Fibroblast of skin of left biceps (primary cell): ENCODE measurements at places on chromosomes 5 and 9.

DNA sequence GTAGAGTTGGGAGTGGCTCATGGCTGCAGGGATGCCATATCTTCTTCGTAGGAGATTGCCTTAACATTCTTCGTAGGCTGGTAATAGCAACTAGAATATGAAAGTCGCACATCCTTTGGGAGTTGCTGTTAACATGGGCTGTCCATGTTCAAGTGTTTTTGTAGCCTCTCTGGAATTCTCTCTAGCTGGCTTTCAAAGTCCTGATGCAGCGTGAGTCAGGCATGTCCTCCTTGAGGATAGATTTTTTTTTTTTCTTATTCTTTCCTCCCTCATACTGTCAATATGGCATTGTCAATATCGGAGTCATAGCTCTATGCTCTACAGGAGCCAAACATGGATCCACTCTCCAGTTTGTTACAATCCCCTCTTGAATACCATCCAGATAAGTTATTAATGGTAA is 494.8 kb upstream of the WWC1 start:
- DNase-seq: no peak

GRCh38 chr5:141527426-141527825 is 38.5 kb downstream of the PCDHGC5 start:
- DNase-seq: no peak

GRCh38 chr9:114434878-114435311 is 47.1 kb upstream of the AKNA start:
- DNase-seq: peak; percentile 6

- no peak for DNase-seq
These were observed 32.8 kb upstream of the BASP1 start for GRCh38 chr5:17184588-17184987.

DNA sequence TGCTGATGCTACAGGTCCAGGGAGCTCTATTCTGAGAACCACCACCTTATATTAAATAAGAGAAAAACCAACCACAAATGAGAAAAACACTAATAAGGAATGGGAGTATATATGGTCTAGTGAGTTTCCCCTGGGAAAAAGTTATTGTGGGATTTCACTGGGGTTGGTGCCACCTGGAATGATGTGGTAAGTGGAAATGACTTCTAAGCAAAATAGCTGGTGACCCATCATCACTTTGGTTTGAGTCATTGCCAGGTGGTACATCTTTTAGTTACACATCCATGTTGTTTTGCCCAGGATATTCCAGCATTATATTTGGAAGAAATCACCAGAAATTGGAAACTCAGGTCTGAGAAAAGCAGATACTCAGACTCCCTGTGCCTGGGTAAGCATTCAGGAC is 437.3 kb downstream of the DTWD2 start:
- no peak for DNase-seq

- DNase-seq: no peak
These were observed 15.6 kb upstream of the DAB2 start for GRCh38 chr5:39440192-39440957.

GRCh38 chr5:77066823-77067442 is 20.2 kb downstream of the ZBED3 start:
- DNase-seq: peak; percentile 65

GRCh38 chr9:6899274-6899673 is 141.5 kb downstream of the KDM4C start:
- DNase-seq: no peak

DNA sequence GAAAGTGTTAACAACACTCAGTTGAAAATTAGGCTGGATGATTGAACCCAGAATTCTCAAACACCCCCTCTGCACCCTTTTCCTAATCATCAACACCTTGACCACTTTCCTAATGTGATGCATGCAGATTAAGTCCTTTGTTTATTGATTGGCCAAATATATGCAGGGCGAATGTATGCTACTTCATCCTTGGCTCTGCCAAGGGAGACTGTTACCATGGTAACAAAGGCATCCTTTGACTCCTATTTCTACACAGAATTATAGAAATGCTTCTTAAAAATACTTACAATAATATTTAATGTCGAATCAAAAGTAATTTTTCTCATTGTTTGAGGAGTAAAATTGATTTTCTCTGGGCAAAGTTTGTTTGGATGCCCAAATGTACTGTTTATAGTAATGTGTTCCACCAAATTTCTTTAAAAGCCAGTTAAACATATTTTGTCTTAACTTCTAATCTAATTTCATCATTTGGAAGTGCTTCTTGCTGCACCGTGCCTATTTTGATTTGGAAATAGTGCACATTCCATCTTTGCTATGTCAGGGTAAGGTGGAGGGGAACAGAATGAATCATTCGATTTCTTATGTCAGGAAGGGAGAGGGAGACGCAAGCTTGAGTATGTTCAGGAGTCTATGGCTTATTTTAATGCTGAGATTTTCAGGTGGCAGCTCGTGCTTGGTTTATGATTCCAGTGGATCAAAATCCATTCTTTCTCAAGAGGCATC is 1384.3 kb upstream of the WWC1 start:
- DNase-seq: peak; percentile 62

DNA sequence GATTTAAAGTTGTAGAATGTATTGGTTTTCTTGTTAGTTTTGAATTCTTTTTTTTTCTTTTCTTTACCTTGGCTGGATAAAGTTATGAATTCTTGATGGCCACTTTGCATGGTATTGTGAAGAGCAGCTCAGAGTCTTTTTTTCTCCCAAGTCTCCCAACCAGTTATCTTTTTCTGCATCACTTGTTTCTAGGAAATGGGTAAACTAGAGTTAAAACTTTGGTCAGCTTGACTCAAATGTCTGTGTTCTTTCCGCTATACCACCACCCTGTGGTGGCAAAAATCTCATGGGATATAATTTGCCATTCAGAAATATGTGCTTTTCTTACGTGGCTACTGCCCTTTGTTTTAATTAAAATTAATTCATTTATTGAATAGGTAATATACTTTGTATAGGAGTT is 113.2 kb downstream of the UNC13B start:
- DNase-seq: no peak

DNA sequence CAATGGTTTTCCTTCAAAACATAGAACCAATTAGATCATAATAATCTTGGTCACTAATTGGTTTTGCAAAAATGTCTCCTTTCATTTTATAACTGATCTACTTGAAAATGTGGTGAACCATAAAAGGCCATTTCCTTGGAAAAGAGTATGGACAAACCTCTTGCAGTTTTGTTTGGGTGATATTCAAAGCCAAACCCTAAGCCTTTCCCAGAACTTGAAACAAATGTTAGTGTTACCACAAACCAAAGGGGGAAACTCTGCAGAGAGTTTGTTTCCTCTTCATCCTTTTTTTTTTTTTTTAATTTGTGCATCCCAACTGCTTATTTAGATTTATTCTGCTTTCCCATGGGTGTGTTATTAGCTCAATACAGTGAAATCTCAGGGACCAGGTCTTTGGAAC is 204.4 kb upstream of the ADAMTSL1 start:
- DNase-seq: no peak

GRCh38 chr5:74529101-74529500 is 111.4 kb downstream of the ENC1 start:
- DNase-seq: no peak

GRCh38 chr9:136370687-136371532 is 2.6 kb downstream of the CARD9 start:
- DNase-seq: no peak

DNA sequence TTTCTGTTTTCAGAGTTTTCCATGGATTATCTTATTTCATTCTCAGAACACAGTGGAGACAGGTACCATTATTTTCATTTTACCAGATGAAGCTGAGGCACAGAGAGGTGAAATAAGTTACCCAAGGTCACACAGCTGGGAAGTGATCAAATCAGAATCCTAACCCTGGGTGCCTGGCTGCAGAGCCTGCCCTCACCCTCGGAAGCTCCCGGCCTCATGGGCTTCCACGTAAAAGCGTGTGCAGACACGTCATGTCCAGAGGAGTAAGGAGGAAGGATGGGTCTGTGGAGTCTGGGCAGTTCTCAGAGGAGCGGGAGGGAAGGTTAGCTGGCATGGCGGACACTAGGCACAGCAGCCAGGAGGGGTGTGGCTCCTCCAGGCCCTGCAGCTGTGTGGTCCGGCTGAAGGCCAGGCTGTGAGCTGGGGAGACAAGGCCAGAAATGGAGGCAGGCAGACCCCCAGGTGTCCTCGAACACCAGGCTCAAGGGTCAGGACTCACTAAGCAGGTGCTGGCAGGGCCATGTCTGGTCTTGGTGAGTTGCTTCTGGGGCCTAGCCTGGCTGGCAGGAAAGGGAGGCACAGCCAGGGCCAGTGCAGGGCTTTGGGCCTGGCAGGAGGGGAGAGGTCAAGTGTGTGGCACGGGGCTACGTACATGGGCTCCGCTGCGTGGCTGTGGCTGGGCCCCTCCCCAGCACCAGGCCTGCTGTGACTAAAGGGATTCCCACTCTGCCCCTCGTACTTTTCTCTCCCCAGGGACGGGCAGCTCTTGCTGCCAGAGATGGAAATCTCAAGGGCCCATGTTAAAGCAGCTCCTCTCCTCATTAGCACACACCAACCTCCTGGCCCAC is 5.6 kb downstream of the TBC1D9B start:
- DNase-seq: no peak

DNA sequence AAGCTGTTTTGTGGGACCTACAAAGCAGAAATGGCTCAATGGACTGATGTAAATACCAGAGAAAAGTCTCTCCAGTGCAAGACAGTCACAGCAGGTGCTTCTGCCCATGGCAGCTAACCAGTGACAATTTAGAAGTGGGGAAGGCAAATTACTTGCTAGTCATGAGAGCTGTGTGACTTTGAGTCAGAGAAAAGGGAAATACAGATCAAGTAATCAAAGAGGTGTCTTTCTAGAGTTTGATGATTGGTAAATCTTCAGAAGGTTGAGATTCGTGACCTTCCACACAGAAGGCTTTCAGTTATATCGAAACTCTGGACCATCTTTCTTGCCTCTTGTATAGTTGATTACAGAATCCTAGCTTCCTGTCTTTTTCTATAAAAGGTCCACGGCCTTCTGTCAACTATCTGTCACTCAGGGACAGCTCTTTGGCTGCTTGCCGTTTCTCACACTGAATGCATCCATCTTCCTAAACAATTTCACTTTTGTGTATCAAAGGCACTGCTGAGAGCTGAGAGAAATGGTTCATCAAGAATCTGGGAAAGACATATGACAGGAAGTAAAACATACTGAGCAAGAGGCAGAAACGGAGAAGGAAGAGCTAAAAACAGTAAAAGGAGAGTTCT is 993.9 kb upstream of the ACO1 start:
- DNase-seq: no peak

- DNase-seq: peak; percentile 6
These were observed 66.6 kb downstream of the PHF2 start for GRCh38 chr9:93642961-93643360.

DNA sequence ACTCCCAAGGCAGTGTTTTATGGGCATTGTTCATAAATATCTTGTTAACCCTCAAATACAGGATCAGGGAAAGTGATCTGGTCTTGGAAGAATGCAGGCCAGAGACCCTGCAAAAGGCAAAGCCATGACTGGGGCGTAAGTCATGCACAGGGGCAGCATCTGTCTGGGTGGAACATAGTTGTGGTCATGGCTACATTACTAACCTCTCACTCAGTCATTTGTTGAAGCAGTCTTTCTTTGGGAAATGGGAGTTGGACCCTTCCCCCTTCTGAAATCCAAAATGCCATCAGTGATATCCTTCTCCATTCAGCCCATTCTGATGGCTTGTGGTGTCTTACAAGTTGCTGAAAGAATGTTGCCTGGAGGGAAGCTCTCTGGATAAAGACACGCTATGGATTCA is 68.1 kb downstream of the GDNF start:
- peak; percentile 97 for DNase-seq

- DNase-seq: no peak
These were observed 237.9 kb downstream of the NSG2 start for GRCh38 chr5:174283211-174284005.

DNA sequence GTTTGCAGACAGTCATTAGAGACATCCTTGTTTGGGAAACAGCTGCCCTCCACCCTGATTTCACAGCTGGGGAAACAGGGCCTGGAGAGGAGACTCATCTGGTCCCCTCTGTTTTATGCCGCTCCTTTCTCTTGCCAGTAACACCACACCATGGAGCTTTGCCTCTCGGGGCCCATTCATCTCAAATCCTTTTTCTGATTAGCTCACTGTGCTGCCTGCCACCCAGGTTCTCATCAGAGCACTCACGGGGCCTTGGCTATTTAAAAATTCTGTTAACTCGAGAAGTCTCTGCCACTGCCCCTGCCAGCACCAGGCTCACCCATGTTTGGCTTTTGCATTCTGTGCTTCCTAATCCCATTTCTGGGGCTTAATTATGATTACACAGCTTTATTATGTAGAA is 36.8 kb upstream of the C5orf58 start:
- DNase-seq: no peak

DNA sequence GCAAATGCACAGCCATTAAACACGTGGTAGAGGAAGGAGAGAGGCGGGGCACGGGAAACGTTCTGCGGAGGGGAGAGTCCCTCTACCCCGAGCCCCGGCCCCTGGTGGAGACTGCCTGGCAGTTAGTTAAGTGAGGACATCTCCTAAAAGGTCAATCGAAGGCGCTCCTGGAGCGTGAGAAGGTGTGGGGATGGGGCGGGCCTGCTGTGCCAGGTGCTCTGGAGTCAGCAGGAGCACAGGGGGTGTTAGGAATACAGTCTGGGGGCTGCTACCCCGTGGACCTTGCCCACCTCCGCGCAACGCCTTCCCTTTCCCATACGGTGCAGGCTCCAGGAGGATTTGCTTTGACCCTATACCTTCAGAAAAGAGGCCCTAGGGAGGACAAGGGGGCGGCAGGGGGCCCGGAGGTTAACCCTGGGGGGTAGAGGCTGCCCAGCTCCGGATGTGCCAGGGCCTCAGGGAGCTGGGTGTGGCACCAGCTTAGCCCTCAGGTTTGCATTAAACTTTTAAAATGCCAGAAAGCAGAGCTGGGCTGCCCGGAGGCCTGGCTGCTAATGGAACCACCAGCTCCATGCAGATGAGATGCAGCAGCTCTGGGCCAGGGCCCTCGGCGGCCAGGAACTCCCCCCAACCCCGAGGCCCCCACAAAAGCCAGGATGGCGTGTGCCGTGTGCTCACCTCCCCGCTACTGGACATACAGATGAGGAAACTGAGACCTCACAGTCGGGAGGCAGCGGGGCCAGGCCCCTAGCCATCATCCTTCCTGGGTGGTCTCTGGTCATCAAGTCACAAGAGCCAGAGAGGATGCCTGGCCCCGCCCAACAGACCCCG is 39.2 kb downstream of the NACC2 start:
- DNase-seq: no peak

DNA sequence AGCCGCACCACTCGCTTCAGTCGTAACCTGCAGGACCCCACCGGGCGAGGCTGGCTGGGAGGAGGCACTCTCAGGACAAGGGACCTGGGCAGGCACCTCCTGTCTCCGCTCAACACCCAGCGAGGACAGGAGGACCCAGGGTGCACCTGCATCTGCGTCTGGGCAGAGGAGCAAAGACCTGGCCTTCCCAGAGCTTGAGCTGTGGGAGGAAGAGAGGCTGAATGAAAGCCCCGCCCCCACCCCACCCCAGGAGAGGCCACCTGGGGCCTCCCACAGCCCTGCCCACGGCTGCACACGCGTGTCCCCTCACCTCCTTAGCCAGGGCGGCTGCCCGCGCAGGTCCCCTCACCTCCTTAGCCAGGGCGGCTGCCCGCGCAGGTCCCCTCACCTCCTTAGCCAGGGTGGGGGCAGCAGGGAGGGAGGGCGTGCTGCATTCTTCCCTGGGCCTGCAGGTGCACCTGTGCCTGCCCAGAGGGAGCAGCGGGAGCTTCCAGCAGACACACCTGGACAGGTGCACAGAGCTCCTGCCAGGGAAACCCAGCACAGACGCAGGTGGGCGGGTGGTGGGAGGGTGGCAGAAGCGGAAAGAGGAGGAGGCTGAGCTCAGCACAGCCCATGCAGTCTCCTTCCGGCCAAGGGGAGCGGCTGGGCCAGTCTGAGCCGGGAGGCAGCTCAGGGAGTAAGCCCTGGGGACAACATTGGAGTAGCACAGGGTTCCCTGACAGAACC is 18.5 kb upstream of the SLC12A7 start:
- DNase-seq: no peak
